ENCODE measurements at places on chromosomes 4 and X.

DNA sequence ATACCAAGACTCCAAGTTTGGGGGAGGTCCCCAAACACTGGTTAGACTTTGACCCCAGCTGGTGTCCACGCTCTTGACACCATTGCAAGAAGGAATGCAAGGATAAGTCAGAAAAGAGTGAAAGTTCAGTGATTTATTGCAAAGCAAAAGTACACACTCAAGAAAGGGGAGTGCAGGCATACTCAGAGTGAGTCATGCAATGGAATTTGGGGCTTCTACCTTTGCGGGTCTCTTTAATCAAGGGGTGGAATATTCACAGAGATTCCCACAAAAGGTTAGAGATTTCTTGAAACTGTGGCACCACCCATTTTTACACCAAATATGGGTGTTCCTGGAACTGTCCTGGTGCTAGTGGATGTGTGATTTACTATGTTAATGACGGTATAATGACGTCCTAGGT, 5.2 kb upstream of the SMIM10L2A start:
- DNase-seq: no peak

DNA sequence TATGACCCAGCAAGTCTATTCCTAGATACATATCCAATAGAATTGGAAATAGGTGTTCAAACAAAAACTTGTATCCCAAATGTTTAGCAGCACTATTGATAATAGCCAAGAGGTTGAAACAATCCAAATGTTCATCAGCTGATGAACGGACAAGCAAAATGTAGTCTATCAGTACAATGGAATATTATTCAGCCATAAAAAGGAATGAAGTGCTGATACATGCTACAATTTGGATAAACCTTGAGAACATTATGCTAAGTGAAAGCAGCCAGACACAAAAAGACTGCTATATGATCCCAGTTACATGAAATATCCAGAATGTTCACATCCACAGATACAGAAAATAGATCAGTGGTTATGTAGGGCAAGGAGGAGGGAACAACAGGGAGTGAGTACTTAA, 50.1 kb downstream of the PLAC1 start:
- no peak for DNase-seq

DNA sequence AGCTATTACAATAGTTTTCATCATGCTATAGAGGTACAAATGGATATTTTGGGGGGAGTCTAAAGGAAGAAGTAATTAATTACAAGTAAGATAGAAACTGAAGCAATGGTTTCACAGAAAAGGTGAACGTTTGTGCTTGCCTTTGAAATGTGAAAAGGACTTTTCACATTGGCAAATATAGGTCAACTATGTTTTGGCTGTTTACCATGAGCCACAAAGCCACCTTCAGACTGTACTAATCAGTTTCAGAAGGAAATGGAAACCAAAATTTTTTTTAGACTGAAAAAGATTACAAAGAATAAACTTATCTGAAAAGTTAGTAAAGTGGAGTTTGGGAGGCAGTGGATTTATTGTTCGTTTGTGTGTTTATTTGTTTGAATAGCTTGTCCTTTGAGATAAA, 32.1 kb downstream of the SYTL5 start:
- DNase-seq: no peak

DNA sequence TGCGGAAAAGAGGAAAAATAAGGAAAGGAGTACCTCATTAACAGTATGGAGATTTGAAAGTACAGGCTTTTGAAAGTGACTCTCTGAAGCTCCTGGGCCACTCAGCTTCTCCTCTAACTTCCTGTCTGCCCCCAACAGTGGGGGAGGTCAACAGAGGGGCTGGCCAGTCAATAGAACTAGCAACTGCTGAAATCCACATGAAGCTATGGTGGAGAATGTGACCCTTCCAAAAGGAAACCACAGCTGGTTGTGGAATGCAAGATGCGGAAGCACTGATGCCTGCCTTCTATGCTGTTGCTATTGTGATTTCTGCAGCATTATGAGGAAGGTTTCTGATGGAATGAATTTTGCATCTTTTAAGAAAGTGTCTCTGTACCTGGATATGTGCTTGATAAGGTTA, 2.4 kb downstream of the CORIN start:
- no peak for DNase-seq

GRCh38 chr4:116088771-116089170, 975.4 kb upstream of the NDST4 start:
- no peak for DNase-seq

DNA sequence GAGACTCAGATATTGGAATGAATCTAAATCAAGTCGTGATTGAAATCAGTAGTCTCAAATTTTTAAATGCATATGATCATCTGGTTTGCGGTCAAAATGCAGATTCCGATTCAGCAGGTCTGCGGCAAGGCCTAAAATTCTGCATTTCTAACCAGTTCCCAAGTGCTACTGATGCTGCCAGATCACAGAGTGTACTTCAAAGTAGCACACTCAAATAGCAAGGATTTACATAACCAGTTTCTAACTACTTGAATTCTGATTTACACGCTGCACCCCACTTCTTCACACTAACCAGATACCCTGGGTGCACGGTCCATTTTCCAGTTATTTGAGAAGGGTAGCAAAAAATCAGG, 752 bp downstream of the MBTPS2 start:
- DNase-seq: no peak

DNA sequence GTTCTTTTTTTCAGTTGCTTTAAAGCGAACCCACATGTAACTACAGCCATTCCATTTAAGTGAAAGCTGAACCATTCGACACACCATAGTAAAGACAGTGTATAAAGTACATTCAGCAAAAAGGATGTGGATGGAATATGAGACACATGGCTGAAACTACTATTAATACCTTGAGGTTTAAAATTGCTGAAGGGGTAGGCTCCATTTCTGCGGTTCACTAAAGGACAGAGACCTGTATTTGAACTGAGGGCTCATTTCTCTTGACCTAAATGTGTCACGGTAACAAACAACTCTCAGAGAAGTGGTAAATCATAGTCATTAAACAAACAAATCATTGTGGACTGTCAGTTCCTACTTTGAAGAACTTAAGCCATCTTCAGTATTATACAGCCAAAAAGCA, 1085.6 kb upstream of the TENM3 start:
- no peak for DNase-seq

DNA sequence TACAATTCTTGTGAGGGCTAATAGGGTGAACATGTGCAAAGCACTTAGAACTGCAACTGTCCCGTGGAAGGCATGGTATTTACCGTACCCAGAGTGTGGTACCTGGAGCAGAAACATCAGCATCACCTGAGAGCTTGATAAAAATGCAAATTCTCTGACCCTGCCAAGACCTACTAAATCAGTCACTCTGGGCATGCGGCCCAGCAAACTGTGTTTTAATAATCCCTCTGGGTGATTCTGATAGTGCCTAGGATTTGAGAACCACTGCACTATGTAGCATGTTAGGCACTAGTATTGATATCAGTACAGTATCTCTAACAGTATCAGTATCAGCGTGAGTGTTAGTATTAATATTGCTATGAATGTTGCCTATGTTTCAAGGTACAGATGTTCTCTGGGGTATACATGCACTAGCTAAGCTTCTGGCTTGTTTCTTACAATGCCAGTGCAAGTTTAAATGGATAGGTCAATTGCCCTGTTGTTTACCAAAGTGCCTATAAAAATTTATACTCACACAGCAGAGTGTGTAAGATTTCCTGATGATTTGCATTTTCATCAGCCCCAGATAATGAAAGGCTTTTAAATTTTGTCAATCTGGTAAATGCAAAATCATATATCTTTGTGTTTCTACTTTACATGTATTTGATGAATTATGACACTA, 354.0 kb downstream of the HS3ST1 start:
- DNase-seq: no peak

DNA sequence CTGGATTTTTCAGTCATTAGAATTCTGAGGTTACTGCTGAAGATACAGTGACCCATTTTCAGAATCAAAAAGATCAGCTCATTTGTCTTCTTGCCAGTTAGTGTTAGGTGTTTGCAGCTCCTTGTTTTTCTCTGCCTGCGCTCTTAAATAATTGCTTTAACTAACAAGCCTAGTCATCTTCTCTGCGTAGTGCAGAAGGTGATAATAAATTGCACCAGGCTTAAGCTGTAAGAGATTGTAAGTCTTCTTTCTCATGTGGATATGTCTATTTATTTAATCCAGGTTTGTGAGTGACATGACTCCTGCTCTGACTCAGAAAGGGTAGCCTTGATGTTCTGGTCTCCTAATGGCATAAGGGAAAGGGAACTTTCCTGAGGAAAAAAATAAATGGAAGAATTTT, 167.2 kb downstream of the CEP135 start:
- no peak for DNase-seq

DNA sequence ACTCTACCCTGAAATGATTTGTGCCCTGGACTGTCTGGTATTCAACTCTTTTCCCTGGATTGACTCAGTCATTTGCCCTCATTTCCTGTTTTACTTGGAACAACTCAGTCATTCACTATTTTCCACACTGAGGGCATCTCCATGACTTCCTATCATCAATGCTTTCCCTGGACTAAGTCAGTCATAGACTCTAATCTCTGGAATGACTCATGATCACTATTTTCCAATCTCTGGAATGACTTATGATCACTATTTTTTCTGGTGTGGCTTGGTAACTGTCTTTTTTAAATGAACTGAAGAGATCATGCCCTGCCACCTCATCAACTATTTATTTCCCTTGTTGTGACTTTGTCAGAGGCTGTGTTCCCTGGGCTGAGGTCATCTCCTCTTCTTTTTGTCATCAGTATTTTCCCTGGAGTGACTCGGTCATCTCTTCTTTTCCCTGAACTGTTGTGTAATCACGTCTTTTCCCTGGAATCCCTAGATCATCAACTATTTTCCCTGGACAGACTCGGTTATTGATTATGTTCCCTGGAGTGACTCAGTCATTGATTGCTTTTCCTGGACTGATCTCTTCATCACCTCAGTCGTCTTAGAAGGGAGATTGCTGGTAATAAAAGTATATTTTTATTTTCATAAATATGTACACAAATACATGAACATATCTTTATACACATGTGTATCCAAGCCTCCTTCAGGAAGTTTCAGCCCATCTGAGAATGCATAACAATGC, 327.1 kb upstream of the VCX start:
- no peak for DNase-seq

DNA sequence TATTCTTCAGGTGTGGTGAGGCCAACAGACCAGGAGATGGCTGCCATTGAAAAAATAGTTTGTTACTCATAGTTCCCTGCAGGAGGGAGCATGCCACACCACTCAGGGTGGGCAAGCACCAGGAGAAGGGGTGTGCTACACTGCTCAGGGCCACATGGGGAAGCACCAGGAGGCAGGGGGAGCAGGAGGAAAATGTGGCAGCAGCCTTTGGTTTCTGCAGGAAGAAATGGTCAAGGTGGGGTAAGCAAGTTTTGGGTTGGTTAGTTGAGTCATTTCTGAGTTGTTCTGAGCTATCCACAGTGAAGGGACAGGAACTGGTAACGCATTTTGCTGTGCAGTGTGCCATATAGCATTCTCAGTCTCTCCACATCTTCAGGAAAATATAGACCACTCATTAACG, 23.8 kb downstream of the FGFBP1 start:
- no peak for DNase-seq

DNA sequence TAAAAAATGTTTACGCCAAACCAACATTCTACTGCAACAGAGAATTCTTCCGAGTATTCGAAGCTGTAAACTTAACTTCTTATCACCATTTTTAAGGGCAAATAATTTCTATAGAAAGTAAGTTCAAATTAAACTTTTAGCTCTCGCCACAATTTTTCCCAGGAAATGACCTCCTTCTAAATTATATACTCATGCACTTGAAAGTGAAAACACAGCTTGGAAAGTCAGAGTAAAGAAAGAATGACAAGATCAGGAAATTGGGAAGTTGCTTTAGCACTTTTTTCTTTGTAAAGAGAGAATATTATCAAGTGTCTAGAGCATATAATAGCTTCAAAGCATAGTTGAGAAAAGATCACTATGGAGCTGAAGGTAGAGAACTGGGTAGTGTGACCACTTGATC, 1.2 kb downstream of the CYBB start:
- DNase-seq: no peak

DNA sequence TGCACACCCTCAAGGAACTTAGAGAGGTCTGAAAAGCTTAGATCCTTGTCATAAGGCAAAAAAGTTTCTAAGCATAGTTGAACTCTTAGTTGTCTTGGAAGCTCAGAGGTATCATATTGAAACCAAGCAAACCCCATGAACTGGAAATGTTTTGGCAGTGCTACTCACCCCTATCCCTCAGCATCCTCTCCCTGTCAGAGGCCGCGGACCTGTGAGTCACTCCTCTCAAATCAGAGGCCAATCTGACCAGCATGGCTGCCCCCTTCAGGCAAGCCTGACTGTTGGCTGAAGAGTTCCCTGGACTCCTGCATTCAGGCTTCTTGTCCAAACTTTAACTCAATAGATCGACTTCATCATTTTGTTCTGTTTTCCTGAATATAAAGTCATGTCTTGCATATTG, 69.4 kb downstream of the KCNIP4 start:
- no peak for DNase-seq

- peak; percentile 60 for DNase-seq
Observed at GRCh38 chrX:71118032-71118984, at the start of gene MED12. Gene MED12, plus strand, starts transcription at chrX:71118596. Its CDS starts 159 bp downstream, at chrX:71118755.

DNA sequence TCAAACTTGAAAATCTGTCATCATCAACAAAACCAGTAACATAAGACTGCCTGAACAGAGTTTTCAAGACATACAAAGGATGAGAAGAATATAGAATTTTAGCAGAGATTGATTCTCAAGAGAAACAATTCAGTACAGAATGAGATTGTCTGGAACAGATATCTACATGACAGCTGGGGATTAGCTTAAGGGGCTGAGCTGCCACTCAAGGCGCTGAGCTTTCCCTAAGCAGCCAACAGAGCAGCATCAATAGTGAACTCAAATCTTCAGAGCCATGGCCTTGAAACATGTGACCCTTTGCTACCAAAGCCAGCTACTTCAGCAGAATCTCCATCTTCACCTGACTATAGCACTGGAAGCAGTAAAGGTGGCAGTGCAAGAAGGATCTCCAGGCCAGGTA, 24.3 kb upstream of the PCDH10 start:
- DNase-seq: no peak

GRCh38 chrX:23699636-23700194, 32.4 kb downstream of the PRDX4 start:
- DNase-seq: no peak

- no peak for DNase-seq
Observed at GRCh38 chr4:37475087-37475486, 211.1 kb downstream of the RELL1 start.

DNA sequence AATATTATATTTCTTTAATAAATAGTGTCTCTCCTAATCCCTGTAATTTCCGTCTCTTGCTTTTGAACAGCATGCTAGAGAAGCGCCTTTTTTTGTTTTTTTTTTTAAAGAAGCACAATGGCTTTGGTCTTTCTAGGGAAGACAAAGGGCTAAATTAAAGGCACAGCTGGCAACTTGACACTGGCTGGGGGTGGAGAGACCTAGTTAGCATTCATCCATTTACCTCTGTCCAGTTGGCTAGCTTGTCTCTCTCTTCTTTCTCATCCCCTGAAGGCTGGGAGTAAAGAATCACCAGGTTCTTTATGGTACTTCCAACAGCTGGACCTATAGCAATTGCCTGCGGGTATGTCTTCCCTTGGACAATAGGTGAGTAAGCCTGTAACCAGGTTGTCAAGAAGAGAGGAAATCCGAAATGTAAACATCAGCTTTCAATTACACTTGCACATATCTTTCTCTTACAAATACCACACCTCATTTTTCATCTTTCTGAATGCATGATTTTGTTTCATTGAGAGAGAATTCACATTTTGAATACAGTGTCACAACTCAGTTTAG, 178.4 kb upstream of the GPR101 start:
- no peak for DNase-seq
